ENCODE measurements at places on chromosomes 1 and 21. TPM values are rescaled to one million over a fixed set of nuclear protein-coding genes. Genes with fewer than 3 reads are reported as not detected.

DNA sequence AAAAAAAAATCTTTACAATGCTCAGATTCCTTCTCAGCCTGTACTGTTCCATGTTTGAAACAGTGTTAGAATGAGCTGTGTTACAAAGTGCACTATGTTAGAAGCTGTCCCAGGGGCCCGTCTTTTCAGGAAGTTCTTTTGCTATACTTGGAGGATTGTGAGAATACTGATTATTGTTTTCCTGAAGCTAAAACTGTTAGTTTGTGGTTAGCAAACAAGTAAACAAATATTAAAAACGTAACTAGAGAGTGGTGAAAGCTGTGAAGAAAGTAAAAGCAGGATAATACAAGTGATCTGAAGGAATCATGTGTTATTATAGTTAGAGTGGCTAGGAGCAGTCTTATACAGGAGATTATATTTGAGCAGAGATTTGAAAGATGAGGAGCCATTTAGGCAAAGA, 35.6 kb downstream of the CAMSAP2 start:
- DNase-seq, result no peak

- DNase-seq, result no peak
These were observed 2.0 kb downstream of the MAPKAPK2 start for GRCh38 chr1:206686478-206687249.

DNA sequence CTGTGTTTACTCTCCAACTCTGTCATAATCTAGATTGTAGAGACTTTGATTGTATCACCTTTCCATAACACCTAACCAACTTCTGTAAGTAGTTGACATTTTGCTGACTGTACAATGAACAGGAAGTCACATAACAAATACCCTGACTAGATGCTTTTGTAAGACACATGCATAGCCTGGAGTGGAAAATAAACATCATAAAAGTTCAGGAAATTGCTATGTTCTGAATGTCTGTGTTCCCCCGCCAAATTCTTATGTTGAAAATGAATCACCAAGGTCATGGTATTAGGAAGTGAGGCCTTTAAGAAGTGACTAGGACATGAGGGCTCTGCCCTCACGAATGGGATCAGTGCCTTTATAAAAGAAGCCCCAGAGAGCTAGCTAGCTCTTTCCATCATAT, 40.4 kb upstream of the ZSWIM5 start:
- DNase-seq, result no peak

- DNase-seq, result no peak
These were observed 39.2 kb downstream of the CAMK2N1 start for GRCh38 chr1:20446796-20447195.

GRCh38 chr1:36446746-36447145, 3.5 kb downstream of the OSCP1 start:
- no peak for DNase-seq

DNA sequence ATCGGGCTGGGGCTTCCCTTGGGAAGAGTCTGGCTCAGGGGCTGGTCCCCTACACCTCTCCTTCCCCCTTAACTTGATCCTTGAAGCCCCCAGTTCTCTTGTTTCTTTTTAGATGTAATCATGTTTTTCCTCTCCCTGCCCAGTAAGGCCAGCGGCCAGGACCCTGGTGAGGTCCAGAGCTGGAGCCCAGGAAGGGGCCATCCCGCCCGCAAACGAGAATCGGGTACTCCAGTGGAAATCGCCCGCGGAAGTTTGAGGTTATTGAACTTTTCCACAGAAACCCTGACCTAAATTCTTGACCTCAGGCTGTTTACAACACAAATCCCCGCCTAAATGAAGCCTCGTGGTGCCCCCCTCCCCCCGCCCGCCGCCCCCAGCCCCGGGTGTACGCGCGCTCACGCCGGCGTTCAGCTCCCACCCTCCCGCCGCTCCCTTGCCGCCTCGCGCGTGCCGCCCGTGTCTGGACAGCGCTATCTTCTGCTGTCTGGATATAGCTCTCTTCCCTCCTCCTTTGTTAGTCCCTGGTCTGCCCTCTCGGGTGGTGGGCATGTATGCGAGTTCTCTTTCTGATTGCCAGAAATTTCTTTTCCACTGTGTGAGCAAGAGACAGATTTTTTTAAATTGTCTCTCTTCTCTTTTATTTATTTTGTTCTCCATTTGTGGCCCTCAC, 165.9 kb upstream of the CACNA1E start:
- no peak for DNase-seq

DNA sequence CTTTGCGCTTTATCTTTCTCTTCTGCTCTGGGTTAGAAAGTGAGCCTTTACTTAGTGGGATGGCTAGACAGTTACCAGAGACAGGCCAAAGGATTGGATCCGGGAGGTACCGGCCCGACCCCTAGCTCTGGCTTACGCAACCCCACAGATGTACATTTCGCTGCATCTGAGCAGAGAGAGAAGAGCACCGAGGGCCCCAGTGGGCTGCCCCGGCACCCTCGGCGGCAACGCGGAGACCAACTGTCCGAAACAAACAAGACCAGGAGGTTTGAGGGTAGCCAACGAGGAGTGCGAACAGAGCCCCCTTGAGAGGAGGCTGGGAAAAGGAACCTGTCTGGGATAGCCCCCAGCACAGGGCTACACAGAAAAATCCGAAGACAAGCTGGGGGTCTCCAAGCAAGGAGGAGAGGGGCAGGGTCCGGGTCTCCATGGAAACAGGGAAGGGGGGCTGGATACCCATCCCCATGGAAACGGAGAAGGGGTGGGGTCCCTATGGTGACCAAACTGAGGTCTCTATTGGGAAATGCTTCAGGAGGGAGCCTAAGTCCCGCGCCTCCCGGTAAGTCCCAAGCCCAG, 373 bp downstream of the MTF1 start:
- DNase-seq, result peak; percentile 50

DNA sequence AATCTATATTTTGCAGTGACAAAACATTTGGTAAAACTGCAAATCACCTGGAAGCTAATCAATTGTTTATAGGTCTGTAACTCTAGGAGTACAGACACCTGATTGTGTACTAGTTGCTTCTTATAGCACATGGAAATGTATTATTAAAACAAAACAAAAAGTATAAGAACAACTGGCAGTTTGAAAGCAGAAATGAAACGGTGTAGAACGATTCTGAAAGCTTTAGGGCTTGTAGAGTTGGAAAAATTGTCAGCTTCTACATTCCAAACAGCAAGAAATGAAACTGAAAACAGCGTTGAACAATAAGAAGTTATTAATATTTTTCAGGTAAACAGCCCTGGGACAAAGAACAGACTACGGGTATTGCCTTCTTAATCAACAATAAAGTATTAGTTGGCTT, 273.3 kb downstream of the OLFM3 start:
- DNase-seq, result no peak

DNA sequence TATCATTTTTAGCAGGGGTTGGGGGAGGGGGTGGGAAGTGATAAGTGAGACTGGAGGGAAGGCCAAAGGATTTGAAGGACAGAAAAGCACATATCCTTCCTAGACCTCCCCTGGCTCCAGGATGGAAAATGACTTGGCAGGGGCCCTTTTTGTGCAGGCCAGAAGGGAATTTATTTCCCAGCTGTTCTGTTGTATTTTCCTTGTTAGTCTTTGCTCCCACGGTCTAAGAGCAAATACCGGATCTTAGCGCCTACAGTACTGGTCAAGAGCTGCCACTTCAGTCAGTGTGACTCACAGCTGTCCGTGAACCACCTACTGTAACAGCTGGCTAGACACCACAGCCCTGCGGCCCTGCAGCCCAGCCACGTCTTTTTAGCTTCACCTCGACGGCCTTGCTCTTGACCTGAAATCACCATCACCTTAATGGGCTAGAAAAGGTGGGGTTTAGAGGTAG, 51.0 kb upstream of the ERRFI1 start:
- peak; percentile 72 for DNase-seq

DNA sequence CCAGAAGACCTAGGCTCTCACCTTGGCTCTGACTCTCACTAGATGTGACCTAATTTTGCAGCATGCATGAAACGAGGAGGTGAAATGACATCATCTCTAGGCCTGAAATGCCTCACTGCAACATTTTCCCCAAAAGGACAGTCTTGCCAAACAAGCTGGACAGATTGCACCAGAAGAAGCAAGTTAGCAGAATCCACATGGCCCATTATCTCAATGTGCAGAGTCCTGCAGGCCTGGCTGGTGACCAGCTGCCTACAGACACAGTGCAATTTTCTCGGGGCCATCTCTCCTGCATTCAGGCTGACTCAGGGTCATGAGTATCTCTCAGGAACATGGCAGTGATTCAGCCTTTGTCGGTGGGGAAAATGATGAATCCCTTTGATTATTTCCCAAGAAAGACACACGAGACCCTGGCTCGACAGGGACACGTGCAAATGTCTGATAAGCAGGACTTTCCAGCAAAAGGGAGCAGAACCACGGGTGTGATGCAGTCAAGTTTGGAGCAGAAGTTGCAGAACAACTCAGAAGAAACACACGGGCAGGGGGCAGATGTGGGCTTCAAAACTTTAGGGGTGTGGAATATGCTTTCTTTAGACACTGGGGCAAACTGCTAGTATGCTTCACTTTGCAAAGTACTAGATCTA, 38.7 kb downstream of the TRIM67 start:
- DNase-seq, result no peak

Gene MAP1LC3C
- 0.19 TPM for total RNA-seq

Gene LRIG2
- total RNA-seq, result 7.8 TPM

Data from Right ventricle myocardium inferior (tissue), 1 donor.